CD8-positive, alpha-beta T cell (primary cell): ENCODE measurements at places on chromosomes 6 and 20. TPM values are rescaled to one million over a fixed set of nuclear protein-coding genes. Genes with fewer than 3 reads are reported as not detected.

DNA sequence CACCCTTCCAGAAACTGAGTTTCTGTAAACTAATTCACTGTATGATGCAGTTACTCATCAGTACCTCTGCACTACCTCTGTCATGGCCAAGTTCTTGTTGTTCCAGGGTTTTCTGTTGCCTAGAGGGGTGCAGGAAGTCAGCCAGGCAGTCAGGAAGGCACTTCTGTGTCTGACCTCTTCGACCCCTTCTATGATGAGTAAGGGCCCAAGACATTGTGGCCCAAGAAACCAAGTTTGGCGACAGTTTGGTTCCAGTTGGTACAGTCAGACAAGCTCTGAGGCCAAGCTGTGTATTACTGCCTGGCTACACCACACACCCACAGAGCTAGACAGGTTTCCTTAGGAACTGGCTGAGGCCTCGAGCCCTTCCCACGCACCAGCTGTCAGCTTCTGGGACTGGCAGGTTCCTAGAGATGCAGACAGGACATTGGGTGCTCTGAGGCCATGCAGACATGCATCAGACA lies 41.2 kb downstream of the TRAF3IP2 start:
- DNase-seq: no peak

- no peak for DNase-seq
Observed at GRCh38 chr20:33373735-33374605, 27.3 kb downstream of the CDK5RAP1 start.

DNA sequence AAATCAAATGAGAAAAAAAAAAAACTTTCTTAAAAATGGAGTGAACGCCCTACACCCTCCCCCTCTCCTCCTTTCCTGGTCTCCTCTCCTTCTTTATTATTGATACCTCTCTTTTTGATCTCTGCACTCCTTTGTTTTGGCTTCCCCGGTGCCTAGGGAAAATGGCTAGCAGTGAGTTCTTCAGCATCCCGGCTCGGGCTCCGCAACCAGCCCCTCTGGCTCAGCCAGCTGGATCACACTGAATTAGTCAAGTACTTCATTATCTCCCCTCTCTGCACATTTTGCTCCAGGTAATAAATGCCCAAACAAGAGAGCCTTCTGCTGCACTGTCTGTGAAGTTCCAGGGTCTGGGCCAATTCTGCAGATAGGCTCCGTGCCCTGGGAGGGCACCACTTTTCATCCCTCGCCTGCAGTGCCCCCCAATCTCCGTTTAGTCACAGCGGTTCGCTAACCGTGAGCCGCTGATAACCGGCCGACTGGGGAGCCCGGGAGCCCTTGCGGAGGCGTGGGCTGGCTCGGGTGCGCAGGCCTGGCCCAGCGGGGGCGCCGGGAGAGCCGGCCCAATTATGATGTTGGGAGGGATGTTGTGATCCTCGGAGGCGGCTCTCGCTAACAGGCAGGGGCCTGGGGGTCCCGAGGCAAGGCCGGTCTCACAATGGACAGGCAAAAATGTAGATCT lies 301.9 kb downstream of the TFAP2A start:
- no peak for DNase-seq

Gene FLRT3
- total RNA-seq: not detected

Gene SLC17A3
- not detected for total RNA-seq

Gene GABRR2
- total RNA-seq: 0.64 TPM

Gene PXMP4
- 2.7 TPM for total RNA-seq

Gene DSP
- total RNA-seq: not detected
